GM06990 (cell line): ENCODE measurements at places on chromosomes 11 and 22.

GRCh38 chr11:8810540-8811301 is 100.3 kb upstream of the AKIP1 start:
- DNase-seq: peak; percentile 50

DNA sequence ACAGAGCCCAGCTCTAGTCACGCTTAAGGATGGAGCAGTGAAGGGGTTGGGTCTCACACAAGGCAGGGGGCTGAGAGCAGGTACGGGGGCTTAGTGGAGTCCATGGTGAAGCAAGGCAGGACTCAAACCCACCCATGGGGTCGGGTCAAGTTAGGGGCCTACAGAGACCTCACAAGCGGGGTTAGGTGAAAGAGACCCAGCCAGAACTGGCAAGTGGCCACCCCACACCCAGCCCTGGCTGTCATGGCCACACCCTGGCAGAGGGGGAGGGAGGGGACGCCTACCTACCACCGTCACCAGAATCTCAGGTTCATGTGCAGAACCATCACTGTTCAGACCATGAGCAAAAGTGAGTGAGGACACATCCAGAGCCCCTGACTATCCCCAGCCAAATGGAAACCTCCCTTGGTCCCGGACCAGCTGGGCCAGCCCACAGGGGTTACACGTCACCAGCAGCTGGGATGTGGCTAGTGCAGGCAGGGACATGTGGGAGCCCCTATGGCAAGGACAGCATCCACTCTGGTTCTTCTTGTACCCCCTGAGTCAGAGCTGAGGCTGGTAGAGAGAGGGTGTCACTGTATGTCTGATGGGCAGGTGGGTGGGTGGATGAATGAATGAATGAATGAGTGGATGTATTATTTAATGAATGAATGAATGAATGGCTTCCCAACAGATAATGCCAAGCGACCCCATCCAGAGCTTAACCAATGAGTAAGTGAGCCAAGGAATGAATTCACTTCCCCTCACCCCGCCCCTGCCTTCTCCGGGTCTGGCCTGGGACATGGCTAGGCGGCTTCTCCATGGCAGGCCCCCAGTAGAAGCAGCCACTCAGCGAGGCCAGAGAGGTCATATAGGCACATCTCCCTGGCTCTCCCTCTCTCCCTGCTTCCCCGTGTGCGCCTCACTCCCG is 681.6 kb downstream of the TBC1D22A start:
- no peak for DNase-seq

- DNase-seq: no peak
Measured at GRCh38 chr22:16932577-16932976, 75.4 kb downstream of the GAB4 start.

DNA sequence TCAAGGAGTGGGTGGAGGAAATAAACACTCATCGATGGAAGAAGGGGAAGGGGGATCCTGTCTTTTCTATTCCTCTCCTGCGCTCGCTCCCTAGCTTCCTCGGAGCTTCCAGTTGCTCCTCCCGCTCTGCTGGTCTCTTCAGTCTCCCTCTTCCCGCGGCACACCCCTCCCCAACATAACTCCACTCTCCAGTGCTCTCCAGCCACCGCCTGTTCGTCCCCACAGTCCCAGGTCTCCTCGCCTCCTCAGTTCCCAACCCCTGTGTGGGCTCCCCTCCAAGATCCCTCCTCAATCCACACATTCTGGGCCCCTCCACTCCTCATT is 438 bp downstream of the ZW10 start:
- no peak for DNase-seq

- DNase-seq: no peak
Measured at GRCh38 chr22:36773935-36774334, 2.0 kb downstream of the IFT27 start.

DNA sequence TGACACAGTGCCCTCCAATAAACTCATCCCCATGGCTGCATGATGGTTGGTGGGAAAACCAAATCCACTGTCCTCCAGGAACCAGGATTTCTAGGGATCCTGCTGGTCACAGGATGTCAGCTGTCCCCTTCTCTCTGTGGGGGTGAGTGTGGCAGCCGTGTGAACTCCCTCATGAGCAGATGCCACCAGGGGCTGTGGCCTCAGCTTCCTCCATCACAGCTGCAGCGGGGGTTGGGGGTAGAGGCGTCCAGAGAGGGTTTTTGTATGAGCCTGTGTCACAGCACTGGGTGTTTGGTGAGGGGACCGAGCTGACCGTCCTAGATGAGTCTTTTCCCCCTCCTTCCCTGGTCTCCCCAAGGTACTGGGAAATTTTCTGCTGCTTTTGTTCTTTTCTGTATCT is 26.4 kb downstream of the IGLL5 start:
- no peak for DNase-seq

DNA sequence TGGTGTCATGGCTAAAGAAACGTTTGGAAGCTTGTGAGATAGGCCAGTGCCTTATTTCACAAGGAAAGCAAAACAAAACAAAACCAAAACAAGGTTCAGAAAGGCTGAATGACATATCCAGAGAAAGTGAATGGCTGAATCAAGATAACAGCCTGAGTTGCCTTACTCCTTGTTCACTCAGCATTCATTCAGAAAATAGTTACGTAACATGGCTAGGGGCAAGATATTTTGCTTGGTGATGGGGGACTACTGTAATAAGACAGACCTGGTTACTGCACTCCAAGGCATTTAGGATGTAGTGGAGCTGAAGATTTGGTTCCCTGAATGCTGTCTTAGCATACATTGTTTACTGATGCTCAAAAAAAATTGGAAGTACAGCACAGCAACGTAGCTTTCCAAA is 47.7 kb downstream of the C11orf91 start:
- no peak for DNase-seq
